Effector memory CD8-positive, alpha-beta T cell (primary cell): ENCODE measurements at places on chromosomes 3 and 15.

- DNase-seq = peak; percentile 97
Observed at GRCh38 chr3:66500576-66501482, at the start of gene LRIG1. Gene LRIG1, minus strand, starts transcription at chr3:66501022. Its CDS starts 615 bp downstream, at chr3:66500407.

- DNase-seq = no peak
Observed at GRCh38 chr3:100209948-100210771, 50.6 kb upstream of the TBC1D23 start.

- DNase-seq = no peak
Observed at GRCh38 chr3:197149528-197149927, 119.9 kb upstream of the MELTF start.

- DNase-seq = no peak
Observed at GRCh38 chr3:58608648-58609047, 31.5 kb upstream of the FAM107A start.

DNA sequence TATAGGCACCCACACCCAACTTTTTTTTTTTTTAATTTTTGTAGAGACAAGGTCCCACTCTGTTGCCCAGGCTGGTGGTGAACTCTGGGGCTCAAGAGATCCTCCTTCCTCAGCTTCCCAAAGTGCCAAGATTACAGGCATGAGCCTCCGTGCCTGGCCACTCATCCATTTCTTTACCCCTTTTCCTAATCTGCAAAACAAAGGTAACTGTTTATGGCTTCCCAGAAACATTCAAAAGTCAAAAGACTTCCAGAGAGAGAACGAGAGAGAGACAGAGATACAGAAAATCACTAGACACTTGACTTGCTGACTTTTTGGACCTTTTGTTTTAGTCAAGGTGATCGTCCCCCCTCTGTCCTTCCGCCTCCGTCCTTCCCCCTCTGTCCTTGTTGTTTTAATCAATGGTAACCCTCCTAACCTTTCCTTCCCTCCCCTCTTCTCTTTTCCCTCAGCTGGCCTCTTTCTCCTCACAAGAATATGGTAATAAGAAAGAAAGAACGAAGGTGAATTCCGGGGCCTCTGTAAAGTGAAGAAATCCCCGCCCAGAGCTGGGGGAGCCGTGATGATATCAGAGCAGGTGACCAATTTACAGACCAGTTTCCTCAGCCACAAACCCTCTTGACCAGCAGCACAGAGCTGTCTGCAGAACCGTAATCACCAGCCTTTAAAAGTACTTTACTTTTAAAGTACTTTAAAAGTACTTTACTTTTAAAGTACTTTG lies 21.9 kb downstream of the KLHL6 start:
- no peak for DNase-seq

- no peak for DNase-seq
Observed at GRCh38 chr3:181730316-181730715, 18.6 kb downstream of the SOX2 start.

DNA sequence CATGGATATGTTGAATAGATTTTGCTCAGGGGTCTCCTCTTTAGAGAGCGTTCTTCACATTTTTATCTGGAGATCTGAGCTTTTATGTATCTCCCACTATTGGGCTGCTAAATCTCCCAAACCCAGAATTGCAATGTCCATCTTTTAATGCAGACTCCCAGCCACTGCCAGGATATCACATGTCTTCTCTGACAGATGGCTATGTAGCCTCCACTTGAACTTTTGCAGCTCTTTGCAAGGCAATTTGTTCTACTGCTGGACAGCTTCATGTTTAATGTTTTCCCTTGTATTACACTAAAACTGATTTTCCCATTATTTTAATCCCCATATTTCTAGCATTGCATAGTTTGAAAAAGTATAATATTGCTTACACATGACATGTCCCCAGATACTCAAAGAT lies 177.2 kb downstream of the LPP start:
- DNase-seq = no peak

GRCh38 chr3:47410801-47411646 lies 30.2 kb downstream of the PTPN23 start:
- no peak for DNase-seq

- DNase-seq = no peak
Observed at GRCh38 chr3:125349556-125350165, 25.5 kb downstream of the ZNF148 start.

- no peak for DNase-seq
Observed at GRCh38 chr3:10648181-10648580, 142.8 kb upstream of the ATP2B2 start.

DNA sequence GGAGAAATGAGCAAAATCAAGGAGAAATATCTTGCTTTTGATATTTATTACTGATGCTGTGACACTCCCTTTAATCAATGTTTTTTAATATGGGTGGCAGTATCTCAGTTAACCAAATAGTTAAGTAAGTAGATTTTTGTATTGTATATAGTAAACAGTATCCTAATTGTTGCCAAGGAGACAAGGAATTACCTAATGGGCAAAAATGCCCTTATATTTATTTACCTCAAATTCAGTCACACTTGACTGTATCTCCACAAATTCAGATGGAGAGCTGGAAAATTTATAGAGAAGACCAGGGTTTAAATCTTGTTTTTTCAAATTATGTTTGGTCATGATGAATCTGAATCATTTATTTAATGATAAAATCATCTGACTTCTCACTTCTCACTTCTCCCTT lies 3.6 kb upstream of the CHD2 start:
- no peak for DNase-seq

DNA sequence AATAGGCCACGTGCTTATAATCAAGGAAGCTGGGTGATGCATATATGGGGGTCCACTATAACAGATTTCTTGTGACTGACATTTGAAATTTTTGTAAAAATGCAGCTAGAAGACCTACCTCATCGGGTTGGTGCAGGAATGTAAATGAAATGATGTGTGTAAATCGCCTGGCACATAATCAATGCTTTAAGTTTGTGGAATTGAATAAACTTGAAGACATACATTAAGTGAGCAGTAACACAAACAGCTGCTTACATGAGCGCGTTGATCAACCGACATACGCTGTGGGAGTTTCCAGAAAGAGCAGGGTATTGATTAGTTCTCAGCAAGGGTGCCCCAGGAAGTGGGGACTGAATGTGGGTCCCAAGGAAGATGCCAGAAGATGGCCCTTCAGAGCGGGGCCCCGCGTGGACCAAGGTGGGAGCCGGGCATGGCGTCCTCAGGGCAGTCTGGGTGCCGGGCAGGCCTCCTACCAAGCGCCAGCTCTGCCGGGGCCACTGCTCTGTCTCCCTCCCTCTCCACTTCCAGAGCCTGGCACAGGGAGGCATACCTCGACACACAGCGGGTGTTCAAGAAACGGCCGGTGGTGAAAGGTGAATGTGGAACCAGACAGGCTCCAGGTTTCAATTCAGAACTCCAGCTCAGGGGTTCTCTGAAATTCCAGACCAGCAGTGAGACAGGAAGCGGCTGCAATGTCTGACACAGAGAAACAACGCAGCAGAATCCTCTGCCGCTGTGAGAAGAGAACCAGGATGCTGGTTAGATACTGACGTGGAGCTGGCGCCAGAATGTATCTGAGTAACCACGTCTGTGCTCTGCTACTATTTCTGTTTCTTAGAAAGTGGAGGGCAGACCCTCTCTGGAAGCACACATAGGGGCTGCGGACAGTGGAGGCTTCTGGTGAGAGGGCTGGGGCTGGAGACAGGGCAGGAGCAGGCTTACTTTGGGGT lies 12.6 kb downstream of the BFSP2 start:
- DNase-seq = no peak

DNA sequence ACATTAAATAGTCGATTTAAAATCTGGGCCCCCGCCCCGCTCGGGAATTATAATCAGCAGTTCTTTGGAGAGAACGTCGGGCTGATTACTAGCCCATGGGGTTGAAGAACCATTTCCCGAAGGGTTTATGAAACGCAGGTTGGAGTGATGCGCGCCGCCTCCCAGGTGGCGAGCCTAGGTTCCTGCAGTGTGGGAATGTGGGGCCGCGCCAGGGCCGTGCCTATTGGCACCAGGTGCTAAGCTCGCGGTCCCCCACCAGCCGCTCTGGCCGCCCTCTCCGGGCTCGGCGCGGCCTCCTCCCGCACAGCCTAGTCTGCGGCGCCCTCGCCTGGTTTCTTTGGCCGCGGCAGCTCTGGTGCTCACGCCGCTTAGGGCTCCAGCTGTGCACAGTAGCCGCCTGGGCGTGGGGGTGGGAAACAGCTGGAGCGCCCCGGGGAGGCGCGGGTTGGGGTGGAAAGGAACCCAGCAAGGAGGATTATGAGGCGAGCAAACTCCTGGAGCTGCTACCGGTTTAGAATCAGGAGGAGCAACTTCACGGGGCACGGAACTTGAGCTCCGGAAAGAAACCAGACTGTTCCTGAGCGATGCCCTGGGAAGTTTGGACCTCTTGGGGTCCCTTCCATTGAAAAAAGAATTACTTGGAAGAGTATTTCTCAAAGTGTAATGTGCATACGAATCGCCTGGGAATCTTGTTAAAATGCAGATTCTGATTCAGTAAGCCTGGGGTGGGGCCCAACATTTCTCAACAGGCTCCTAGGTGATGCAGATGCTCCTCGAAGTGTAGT lies 5.6 kb upstream of the MECOM start:
- no peak for DNase-seq

DNA sequence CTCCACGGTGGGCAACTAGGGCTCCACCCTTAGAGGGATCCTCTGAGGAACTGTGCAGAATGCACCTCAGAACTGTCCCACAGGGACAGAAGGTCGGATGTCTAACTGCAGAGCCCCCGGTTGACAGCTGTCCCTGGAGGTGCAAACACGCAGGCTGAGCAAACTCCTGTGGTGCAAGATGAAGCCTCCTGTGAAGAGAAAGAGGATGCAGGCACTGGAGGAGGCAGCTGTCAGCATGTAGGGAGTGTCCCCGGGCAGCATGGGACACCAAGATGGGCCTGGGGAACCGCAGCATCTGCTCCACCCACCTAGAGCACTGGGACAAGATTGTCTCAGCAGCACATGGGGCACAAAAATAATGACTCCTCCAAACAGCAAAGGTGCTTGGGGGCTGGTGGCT lies 258.9 kb downstream of the ABHD5 start:
- no peak for DNase-seq
